Hematopoietic multipotent progenitor cell treated with erythropoietin and hydrocortisone succinate and interleukin-3 and kit ligand, for 15 days (in vitro differentiated cells): ENCODE measurements at places on chromosomes 3 and 15.

- no peak for DNase-seq
Observed at GRCh38 chr3:192543163-192543562, 184.2 kb downstream of the FGF12 start.

- no peak for DNase-seq
Observed at GRCh38 chr3:185896636-185897035, 41.2 kb downstream of the TRA2B start.

DNA sequence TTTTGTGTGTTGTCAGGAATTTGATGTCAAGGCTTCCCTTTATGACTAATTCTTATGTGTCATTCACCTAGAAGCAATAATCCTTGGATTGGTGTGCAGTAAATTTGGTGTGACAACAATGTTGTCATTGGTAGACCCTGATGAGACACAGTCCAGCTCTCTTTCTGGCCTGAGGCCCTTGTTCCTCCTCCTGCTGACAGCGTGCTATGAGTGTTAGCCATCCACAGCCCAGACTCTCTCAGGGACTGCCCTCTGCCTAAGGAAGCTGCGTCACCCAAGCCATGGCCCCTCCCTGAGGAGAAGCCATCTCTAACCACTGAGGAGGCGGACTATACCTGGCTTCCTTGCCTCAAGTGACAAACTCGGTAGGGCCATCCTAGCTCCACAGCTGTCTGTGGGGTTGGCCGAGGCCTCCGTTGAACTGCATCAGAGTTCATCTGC, 13.3 kb upstream of the TM4SF1 start:
- no peak for DNase-seq

DNA sequence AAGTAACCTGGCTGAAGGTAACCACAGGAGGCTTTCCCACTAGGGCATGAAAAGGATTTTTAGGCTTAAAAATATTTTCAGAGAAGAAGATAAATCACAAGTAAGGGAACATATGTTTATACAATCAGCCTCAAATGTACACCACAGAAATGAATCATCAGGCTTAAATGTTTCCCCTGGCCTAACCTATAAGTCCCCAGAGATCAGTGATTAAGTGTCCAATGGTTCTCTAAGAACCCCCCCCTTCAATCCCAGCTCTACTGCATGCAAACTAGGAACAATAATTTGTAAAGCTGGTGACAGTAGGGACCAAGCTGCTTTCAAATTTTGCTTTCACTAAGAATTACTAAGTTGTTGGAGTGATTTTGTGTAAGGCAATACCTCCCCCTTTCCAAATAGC, 431.6 kb upstream of the LMCD1 start:
- no peak for DNase-seq

DNA sequence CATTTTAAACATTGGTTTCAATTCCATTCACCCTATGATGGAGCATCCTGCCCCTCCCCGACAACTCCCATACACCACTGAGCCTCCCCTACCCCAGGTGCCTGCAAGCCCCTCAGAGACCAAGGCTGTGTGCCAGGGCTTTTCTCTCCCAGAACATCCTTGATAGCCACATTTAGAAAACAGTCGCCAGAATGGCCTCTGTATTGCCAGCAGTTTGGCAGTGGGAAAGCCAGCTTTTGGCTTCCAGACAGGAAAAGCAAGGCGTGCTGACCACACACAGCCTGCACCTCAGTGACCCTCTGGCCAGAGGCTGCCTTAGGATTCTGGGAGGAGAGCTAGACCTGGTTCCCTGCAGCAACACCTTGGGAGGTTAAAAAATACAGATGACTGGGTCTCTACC, 18.2 kb upstream of the HRH1 start:
- DNase-seq: no peak

DNA sequence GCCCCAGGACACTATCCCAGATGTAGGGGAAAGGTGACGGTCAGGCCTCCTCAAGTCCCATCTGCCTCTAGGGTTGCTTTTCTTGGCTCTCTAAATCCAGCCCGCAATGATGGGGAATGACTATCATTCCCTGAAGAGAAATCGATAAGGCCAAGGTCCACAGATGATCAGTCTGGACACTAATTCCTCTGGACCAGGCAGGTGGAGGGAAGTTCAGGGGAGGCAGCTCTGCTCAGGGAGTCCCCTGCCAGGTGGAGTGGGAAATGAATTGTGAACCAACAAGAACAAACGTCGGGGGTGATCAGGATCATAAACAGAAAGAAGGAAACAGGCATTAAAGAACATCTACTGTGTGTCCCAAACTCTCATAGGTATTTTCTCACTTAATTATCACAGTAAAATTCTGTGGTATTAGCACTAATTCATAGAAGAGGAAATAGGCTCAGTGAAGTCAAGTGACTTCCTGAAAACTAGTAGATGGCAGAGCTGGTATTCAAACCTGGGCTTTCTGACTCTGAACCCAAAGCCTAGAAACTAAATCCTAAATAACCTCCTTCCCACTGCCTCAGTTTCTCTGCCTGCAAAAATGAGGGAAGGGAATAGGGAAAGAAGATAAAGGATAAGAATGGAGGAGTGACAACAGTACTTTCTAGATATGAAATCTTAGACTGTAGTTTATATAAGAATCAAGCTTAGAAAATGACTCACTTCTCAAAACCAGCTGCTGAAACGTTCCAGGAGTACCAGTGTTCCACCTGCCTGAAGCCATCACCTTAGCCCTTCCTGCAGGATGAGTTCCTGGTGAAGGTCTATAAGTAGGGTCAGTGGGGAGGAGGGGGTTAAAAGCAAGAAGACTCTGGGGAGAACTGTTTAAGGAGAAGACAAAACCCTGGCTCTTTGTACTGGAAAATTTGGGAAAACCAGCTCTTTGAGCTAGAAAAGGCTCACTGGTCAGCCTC, 7.5 kb downstream of the BMF start:
- DNase-seq: no peak

GRCh38 chr3:11634974-11635612, 8.6 kb downstream of the VGLL4 start:
- no peak for DNase-seq

DNA sequence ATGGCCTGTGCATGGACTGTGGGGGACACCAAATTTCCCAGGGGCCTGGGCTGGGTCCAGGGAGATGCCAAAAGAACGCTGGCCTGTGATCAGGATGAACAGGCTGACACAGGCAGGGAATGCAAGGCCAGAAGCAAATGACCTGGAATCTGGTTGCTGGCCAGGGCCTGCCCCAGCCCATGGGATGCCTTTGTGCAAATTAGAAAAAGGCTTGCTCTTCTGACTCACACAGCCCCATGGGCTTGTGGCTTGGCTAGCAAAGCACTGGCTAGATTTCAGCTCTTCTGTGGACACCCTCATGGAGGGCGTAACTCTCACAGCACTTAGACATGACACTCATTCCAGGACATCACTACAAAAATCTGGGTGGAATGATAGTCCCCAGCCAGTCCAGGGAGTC, 356.0 kb downstream of the SHQ1 start:
- no peak for DNase-seq

DNA sequence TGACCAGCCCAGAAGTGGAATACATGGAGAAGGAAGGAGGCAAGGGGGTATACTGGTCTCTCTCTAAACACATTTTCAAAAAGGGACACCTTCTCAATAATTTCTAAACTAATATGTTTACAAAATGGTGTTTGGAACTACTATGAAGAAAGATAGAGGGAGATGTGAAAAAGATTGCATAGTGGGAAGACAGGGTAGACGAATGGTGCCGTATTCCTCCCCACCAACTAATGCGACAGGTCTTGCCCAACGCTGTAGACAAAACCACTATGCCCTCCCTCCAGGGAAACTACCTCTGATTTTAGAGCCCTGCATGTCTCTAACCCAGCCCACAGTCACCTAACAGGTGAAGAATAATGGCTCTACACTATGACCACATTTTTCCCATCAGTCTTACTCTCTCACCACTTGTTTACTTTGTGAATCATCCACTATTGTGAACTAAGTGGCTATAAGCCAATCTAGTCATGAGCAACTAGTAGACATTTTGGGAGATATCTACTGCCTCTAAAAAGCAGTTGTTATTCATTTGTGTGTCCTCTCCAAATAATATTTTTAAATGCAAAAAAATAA, 108.2 kb upstream of the UBE2E2 start:
- DNase-seq: no peak
